Mesothelial cell of epicardium (in vitro differentiated cells): ENCODE measurements at places on chromosomes 2 and 18.

- no peak for DNase-seq
Observed at GRCh38 chr2:20868377-20868776, 45.5 kb upstream of the LDAH start.

- no peak for DNase-seq
Observed at GRCh38 chr2:28341208-28341891, 51.3 kb upstream of the FOSL2 start.

GRCh38 chr2:231743376-231744116, 35.2 kb downstream of the PTMA start:
- no peak for DNase-seq

DNA sequence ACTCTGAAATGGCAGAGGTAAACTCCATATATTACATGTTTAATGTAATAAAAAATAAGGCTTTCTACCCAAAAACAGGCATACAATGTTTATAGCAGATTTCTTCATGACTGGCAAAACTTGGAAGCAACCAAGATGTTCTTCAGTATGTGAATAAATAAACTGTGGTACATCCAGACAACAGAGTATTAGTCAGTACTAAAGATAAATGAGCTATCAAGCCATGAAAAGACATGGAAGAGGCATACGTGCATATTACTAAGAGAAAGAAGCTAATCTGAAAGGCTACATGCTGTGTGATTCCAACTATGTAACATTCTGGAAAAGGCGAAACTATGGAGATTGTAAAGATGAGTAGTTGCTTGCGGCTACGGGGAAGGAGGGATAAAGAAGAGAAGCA, 97.4 kb downstream of the OSR1 start:
- no peak for DNase-seq
